Ecto neural progenitor cell (in vitro differentiated cells): ENCODE measurements at places on chromosomes 7 and 10.

DNA sequence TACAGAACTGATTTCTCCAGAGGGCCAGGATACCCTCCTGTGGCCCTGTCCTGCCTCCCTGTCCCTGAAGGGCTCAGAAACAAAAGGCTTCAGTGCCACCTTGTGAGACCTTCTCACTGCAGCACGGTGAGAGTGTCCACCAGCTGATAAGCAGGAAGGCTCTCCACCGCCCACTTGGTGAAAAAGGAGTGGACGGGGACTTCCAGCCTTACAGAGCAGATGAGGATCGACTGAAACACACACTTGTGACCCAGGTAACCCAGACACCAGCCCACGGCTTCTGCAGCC, 330.1 kb downstream of the GRID1 start:
- no peak for DNase-seq

DNA sequence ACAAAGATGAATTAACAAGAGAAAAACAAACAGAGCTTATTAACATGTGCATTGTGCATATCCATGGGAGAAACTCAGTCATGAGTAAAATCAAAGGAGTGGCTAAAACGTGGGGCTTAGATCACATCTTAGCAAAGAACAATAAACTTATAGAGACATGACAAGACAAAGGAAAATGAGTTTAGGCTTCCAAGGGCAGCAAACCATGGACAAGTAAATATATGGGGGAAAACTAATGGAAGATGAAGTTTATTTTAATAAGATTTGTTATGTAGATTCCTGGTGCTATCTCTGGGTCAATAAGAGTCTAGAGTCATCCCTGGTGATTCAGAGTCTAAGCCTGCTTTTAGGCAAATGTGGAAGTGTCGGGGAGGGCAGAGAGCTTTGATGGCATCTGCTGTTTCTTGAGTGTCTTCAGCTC, 87.2 kb upstream of the PLPP4 start:
- no peak for DNase-seq

GRCh38 chr10:43708262-43708661, 59.6 kb upstream of the ZNF32 start:
- DNase-seq: peak; percentile 7

DNA sequence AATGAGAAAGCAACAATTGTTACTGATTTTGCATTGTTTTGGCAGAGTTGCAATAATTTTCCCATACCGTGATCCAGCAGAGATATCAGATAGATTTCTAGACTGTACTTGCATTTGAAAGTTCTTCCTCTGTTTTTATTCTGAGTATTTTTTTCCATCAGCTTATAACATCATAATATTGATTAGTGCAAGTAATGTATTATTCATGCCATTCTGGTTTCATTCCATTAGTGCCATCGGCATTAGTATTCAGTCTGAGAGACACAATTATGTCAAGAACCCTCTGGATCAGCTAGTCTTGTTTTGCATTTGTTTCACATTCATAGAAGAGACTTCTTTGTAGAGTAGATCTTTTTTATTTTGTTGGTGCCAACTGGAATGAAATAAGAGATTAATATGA, 304.0 kb downstream of the BBS9 start:
- no peak for DNase-seq
